ENCODE measurements at places on chromosomes 2 and 18. TPM values are rescaled to one million over a fixed set of nuclear protein-coding genes. Genes with fewer than 3 reads are reported as not detected.
A peak's percentile ranks its signal among the peaks of the same experiment; 100 is the strongest.

The ITM2C gene
- 153 TPM for polyA plus RNA-seq

The SCN7A gene
- polyA plus RNA-seq = 0.27 TPM

The CHRNA1 gene
- polyA plus RNA-seq = 0.27 TPM

The C2orf66 gene
- not detected for polyA plus RNA-seq

The TEX44 gene
- polyA plus RNA-seq = not detected

The ZNF519 gene
- 7.2 TPM for polyA plus RNA-seq

The ASXL3 gene
- polyA plus RNA-seq = 0.09 TPM

The DYNAP gene
- not detected for polyA plus RNA-seq

The RBM43 gene
- polyA plus RNA-seq = 4.0 TPM

- no peak overlapping the region for H3K4me3 ChIP-seq
- no peak overlapping the region for H3K27ac ChIP-seq
- H3K4me1 ChIP-seq = no peaks in the 10 kb centered on the region
- H3K27me3 ChIP-seq = no peaks in the 10 kb centered on the region
Observed at GRCh38 chr2:53942280-53942679, 28.5 kb downstream of the PSME4 start.

DNA sequence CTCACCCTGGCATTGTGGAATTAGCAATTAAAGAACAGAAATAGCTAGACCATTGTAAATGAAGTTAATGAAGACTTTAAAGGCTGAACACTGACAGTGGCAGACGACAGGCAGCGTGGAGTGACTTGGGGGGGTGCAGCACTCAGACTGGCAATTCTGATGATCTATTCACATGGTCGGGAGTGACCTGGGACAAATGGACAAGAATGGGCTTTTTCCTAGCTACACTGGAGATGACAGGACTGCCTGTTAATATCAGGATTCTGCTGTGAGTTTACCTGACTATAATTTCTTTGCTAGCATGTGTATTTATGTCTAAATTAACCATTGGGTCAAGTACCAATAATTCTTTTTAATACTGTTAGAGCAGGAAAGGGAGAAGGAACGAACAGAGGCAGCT is 199.6 kb downstream of the FBXO15 start:
- H3K4me1 ChIP-seq = no peaks in the 10 kb centered on the region
- DNase-seq = no peak
- no peak overlapping the region for H3K27ac ChIP-seq
- H3K27me3 ChIP-seq = no peaks in the 10 kb centered on the region
- H3K36me3 ChIP-seq = no peaks in the 10 kb centered on the region
- H3K4me3 ChIP-seq = no peak overlapping the region

DNA sequence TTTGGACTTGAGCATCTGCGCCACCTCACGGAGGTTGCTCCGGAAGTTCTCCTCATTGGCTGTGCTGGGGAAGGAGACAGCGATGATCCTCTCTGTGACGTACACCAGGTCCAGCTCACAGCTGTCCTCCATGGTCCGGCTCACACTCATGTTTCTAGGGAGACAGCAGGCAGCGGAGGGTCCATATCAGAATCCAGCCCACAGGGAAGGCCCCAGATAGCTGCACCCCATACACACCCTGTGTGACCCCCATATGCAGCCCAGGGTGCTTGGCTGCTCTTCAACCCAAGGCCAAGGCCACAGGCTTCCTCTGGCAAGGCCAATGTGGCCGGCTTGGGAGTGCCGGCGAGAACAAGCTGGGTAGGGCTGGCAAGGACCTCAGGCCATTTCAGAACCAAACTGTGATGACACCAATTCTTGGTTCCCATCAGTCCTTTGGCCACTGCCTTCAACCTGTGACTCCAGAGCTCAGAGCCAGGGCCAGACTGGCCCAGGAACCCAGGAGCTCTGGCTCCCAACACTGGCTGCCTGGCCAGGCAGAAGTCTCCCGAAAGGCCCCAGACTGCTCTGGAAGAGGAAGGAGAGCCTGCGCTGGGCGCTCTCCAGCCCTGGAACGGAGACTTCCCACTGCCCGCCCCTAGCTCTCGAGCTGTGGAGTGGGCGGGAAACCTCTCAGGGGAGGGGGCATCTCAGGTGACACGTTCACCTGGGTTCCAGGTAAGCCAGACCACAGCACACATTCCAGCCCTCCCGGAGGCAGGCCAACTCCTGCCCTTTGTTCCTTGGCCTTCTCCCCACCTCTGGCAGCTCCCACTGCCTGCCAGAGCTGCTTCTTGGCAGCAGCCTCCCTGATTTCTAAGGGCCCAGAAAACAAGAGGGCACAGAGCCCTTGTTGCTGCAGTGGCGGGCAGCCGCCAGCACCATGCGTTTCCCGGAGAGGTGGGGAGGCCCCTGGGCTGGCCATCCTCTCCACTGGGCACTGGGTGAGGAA is 104.7 kb downstream of the TNS1 start:
- no peaks in the 10 kb centered on the region for H3K36me3 ChIP-seq
- no peaks in the 10 kb centered on the region for H3K27me3 ChIP-seq
- H3K4me1 ChIP-seq = peaks cover 17% of the 10 kb centered on the region

GRCh38 chr2:44547718-44548117 is 186.0 kb downstream of the CAMKMT start:
- no peaks in the 10 kb centered on the region for H3K36me3 ChIP-seq
- DNase-seq = no peak
- H3K27ac ChIP-seq = no peak overlapping the region
- H3K4me1 ChIP-seq = no peaks in the 10 kb centered on the region
- H3K27me3 ChIP-seq = no peaks in the 10 kb centered on the region
- no peak overlapping the region for H3K4me3 ChIP-seq

DNA sequence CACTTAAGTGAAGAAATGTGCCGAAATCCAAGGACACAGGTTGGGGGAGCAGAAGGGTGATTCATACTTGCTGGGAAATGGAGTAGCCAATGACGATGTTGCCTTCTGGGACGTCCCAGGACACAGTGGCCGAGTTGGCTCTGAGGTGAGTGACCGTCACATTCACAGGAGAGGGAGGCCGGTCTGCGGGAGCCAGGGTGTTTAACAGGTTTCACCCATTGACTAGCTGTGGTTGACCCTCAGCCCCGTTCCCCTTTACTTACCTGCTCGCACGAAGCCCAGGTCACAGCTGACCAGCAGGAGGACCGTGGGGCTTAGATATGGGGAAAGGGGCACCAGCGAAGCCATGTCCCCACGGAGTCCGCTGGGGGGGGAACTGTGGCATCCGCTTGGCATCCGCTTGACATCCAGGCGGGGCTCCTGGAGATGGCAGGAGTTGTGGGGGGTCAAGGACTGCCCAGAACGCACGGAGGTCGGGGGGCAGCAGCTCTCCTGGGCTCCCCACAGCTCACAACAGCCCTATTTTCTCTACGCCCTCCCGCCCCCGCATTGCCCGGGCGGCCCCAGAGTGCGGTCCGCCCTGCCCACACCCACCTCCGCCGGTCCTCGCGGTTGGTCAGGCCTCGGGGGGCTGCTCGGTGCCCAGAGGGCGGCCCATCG is 586 bp downstream of the FNDC4 start:
- no peaks in the 10 kb centered on the region for H3K36me3 ChIP-seq
- H3K27ac ChIP-seq = no peak overlapping the region
- H3K4me3 ChIP-seq = peak overlapping the region; percentile 19
- H3K4me1 ChIP-seq = peaks cover 20% of the 10 kb centered on the region
- DNase-seq = no peak

GRCh38 chr2:65835975-65836549 is 403.7 kb upstream of the SPRED2 start:
- H3K4me3 ChIP-seq = no peak overlapping the region
- H3K27me3 ChIP-seq = no peaks in the 10 kb centered on the region
- no peaks in the 10 kb centered on the region for H3K36me3 ChIP-seq

- no peaks in the 10 kb centered on the region for H3K4me1 ChIP-seq
- no peak for DNase-seq
- H3K27ac ChIP-seq = no peak overlapping the region
Observed at GRCh38 chr2:98172951-98173350, 86.0 kb downstream of the VWA3B start.

DNA sequence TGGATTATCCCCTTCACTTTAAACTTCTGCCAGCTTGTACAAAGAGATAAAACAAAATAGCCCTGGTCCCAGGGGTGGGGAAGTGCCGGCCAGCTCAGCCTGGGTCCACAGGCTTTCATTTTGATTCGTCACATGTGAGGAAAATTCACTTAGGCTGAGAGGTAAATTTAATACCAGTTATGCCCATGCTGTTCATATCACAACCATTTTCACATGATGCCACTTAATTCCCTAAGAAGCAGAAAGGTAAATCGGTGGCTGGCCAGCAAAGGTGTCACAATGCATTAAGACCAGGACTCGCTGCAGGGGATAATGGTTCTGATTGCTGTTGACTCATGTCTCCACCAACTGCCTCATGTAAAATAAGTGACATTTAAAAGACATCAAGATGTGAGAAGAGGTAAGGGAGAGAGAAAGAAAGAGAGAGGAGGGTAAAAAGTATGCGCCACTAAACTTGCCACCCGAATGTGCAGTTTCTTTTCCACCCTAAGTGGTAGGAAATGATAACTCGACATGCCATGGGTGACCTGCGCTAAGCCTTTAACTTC is 261.0 kb upstream of the SIX3 start:
- H3K4me1 ChIP-seq = no peaks in the 10 kb centered on the region
- DNase-seq = no peak
- no peaks in the 10 kb centered on the region for H3K36me3 ChIP-seq
- no peaks in the 10 kb centered on the region for H3K27me3 ChIP-seq
- no peak overlapping the region for H3K4me3 ChIP-seq
- H3K27ac ChIP-seq = no peak overlapping the region

- H3K4me1 ChIP-seq = no peaks in the 10 kb centered on the region
- peaks cover 10% of the 10 kb centered on the region for H3K36me3 ChIP-seq
- peak overlapping the region; percentile 77 for H3K27ac ChIP-seq
- no peak overlapping the region for H3K4me3 ChIP-seq
Observed at GRCh38 chr2:232838406-232838874, 31.6 kb upstream of the SNORC start.

DNA sequence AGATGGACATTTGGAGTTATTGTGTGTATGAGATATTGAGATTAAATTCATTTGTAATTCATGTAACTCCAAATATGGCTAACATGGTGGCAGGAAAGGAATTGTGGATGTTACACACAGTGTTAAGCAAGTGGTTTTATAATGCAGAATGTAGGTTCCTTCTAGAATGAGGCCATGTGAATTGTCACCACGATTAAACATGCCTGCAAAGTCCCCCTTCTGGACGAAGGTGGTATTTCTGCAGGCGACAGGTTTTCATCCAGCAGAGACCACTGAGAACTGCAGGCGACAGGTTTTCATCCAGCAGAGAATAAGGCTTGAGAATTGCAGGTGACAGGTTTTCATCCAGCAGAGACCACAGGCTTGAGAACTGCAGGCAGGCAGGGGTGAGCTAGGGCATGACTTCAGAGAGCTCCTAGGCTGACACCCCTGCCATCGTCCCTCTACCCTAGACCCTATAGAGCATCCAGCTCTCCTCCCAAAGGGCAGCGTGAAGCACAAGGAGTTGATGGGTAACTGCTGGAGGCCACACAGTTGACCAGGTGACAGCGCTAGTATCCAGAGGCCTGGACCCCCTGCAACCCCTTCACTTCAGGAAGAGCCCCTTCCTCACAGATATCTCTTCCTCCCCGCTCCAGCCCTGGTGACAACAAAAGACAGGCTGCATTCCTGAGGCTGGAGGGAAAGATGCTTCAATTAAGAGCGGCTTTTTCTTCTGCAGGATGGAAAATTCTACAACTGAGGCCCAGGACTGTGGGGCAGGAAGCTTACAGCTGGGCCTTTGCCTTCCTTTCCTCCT is 175.8 kb downstream of the LOXHD1 start:
- H3K4me3 ChIP-seq = no peak overlapping the region
- no peaks in the 10 kb centered on the region for H3K4me1 ChIP-seq
- no peaks in the 10 kb centered on the region for H3K36me3 ChIP-seq
- DNase-seq = peak; percentile 42
- H3K27ac ChIP-seq = no peak overlapping the region

GRCh38 chr2:31693882-31694281 is 113.1 kb upstream of the SRD5A2 start:
- no peak overlapping the region for H3K4me3 ChIP-seq
- DNase-seq = peak; percentile 8
- no peaks in the 10 kb centered on the region for H3K27me3 ChIP-seq
- H3K36me3 ChIP-seq = no peaks in the 10 kb centered on the region
- no peak overlapping the region for H3K27ac ChIP-seq

- H3K27me3 ChIP-seq = no peaks in the 10 kb centered on the region
- no peaks in the 10 kb centered on the region for H3K4me1 ChIP-seq
- DNase-seq = no peak
- no peaks in the 10 kb centered on the region for H3K36me3 ChIP-seq
Observed at GRCh38 chr18:24930478-24930877, 421.5 kb downstream of the ZNF521 start.

DNA sequence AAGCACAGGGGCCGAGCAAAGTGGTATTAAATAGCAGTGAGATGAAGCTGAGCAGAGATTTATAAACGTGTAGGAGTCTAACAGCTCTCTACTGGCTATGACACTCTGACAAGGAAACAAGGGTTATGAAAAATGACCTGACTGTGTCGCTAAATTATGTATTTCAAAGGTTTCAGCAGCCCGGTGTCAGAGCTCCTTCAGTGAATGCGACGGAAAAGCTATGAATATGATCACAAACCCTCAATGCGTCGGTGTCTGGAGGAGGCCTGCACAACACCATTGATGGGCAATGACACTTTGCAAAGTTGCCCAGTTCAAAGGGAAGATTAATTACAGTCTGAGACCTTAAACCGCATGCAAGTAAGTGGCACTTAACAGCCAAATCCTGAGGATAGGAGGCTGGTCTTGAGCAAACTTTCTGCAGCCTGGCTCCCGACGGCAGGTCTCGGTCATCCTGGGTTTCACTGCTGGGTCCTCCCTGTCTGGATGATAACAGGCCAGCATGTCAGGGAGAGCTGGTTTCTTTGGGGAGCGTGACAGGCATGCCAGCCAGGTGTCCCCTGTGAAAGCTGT is 615.1 kb upstream of the SALL3 start:
- no peak overlapping the region for H3K4me3 ChIP-seq
- no peaks in the 10 kb centered on the region for H3K4me1 ChIP-seq
- no peak overlapping the region for H3K27ac ChIP-seq
- no peaks in the 10 kb centered on the region for H3K27me3 ChIP-seq

DNA sequence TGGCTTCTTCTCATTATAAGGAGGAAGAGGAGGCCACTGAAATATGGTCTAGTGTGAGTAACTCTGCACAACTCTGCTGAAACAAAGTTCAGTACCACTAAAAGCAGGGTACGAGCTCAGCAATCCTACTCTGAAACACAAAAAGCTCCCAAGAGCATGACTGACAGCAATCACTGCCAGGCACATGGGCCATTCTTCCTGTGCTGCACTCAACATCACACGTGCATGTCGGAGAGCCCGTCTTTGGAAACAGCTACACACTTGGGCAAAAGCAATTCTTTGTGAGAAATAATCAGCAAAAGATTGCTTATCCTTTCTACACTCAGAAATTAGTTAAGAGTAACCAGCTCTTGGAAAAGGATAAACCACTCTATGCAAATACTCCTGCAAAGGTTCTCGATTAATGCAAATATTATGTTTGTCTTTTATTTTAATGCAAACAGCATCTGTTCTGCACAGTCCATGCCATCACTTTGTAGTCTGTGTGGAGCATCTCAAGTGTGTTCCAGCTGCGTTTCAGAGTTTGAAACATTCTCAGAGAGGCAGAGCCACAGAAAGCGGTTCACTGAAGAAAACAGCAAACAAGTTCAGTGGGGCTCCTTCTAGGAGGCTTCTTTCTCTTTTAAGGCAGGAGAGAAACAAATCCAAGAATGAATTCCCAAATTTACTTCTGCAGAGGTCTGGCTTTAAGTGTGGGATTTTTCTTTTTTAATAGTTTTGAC is 145.0 kb downstream of the HDAC4 start:
- H3K4me3 ChIP-seq = no peak overlapping the region
- no peak for DNase-seq
- H3K27me3 ChIP-seq = no peaks in the 10 kb centered on the region
- H3K4me1 ChIP-seq = peaks cover 3% of the 10 kb centered on the region
- H3K27ac ChIP-seq = no peak overlapping the region

Data from small intestine (tissue), 16 donors.